A172 (cell line): ENCODE measurements at places on chromosomes 4 and X.

DNA sequence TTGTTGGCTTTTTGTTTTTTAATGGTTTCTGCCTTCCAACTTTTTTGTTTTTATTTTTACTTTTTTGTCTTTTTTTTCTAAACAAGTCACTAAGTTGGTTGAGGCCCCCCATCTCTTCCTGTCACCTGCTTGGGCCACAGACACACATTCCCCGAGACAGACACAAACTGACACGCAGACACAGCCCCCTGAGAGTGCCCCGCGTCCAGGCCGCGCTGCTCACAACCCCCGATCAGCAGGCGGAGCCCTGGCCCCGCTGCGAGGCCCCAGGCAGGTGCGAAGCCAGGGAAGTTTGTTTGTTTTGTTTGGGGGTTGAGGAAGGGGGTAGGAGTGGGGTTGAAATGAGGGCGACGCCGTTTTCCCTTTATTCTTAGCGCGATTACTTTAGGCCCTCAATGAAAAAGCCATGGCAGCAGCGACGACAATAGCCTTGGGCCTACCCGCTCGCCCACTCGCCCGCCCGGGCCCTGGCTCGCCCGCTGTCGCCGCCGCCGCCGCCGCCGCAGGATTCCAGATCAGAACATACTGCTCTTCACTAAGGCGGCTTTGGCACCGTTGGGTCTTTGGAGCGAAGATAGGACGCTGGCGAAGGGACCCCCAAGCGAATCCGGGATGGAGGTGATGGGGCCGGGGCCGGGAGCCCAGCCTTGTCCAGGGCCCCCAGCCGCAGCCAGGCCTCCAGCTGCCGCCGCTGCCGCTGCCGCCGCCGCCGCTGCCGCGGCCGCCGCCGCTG lies 3.1 kb downstream of the PHOX2B start:
- DNase-seq, result no peak

DNA sequence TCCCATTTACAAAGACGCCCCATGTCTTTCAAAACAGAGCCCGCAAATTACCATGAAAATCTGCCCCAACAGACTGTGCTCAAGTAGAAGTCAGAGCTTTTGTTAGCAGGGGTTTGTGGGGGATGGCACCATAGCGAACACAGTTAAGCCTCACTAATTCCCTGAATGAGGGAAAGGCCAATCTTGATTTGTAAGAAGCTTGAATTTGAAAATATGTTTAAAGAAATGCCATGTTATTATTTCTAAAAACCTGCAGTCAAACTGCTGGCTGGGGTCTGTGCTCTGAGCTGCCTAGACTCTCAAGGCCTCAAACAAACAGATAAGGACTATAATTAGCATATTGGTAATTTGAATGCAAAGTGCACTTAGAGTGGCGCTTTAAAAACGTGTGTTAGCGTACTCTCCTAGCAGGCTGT lies 9.4 kb upstream of the PAK3 start:
- DNase-seq, result no peak

GRCh38 chrX:68579810-68580209 lies 67.7 kb upstream of the STARD8 start:
- no peak for DNase-seq

DNA sequence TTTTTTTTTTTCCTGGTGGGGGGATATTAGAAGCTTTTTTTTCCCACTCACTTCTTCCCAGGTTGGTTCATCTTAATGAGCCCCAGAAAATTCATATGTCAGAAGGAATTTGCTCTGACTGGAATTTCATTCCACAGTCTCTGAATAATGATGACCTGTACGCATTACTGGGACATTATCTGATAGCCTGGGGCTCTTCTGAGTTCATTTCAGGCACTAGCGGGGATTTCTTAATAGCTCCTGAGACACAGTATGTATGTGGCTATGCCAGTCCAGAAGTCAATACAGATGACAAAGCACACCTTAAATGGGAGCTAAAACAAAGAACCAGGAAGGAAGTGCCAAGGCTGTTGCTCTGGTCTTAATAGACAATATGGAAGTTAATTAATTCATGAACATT lies 295.2 kb upstream of the IGFBP7 start:
- peak; percentile 60 for DNase-seq

- DNase-seq, result peak; percentile 12
Measured at GRCh38 chr4:111209706-111210105, 586.8 kb upstream of the PITX2 start.

GRCh38 chr4:42112846-42113245 lies 39.6 kb downstream of the BEND4 start:
- DNase-seq, result no peak

DNA sequence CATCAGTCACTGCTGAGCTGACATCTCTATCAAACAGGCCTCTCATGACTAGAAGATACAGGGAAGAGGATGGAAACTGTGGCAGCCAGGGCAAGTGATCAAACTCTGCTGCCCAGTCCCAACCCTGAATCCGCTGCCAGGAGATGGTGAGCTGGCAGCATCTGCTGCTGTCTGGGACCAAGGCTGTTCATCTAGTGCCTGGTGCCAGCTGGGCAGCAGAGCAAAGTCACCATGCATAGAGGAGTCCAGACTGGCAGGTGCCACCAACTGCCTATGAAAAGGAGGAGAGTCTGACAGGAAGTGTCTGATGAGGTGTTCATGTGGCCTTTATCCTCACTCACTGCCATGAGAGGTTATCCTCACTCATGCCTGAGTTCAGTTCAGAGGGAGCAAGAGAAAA lies 518.9 kb downstream of the MID1IP1 start:
- no peak for DNase-seq

DNA sequence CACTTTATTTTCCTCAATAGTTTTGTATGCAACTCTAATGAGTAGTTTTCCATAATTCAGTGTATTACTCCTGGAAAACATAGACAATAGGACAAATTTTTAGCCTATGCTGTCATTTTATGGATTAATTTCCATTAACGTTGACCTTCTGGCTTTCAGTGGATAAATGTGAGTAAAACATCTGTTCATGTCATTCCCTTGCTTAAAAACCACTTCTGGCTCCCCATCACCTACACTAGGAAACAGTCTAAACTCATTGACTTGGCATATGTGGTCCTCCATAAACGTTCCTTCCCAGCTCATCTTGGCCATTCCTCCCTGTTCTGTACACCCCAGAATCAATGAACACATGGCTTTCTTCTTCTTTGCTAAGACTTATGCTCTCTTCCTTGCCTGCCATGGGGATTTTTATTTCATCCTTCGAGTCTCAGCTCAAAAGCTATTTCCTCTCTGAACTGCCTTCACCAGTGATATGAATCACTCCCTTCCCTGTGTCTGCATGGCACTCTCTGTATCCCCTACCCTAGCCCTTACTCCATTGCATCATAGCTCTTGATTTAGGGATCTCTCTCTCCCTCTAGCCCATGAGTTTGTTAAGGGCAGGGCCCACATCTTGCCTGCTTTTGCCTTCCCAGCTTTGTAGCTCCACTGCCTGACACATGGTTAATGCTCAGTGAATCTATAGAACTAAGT lies 34.8 kb downstream of the DOCK11 start:
- no peak for DNase-seq

DNA sequence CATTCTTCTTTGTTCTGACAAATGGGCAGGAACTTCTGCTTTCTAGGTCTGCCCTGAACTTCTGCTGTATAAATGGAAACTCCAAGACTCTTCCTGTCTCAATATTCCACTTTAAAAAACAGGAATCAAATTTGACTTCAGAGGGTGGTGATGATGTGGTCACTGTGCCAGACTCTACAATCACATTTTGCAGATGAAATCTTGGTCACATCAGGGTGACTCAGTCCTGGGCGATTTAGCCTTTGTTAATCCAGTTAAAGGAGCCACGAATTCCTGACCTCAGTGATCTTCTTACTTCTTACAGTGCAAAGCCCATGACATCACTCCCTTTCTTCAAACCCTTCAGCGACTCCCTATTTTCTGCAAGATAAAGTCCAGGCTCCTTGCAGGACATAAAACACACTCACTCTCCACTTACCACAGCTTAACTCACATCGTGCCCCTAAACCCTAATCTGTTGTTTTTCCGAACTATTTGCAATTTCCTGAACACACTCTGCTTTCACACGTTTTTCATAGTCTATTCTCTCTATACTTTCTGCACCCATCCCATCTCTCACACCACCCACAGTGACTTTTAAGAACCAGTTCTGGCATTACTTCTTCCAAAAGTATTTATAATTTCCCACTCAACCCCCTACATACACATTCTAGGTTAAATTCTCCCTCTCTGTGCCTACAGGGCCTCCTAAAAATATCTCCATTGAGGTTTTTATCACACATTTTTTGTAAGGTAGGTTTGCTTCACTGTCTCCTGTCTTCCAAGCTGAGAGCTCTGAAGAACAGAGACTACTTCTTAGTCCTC lies 11.1 kb downstream of the GASK1B start:
- peak; percentile 99 for DNase-seq

DNA sequence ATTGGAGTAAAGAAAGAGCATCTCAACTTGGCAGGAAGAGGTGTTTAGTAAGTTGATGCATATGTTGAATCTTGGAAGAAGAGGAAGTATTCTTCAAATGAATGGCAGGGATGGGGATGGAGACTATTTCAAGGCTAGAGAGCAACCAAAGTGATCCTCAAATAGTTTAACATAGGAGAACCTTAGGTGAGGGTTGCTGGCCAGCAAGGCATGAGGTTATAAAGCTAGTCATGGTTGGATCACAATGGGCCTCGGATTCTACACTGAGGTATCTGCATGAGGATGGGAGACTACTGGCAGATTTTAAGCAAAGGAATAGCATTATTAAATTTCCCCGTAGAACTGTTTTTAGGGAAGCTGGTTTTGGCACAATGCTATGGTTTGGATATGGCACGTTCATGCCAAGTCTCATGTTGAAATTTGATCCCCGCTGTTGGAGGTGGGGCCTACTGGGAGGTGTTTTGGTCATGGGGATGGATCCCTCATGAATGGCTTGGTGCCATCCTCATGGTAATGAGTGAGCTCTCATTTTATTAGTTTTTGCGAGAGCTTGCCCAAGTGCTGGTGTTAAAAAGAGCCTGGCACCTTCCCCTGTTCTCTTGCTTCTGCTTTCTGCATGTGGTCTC lies 41.9 kb upstream of the ETNPPL start:
- no peak for DNase-seq

DNA sequence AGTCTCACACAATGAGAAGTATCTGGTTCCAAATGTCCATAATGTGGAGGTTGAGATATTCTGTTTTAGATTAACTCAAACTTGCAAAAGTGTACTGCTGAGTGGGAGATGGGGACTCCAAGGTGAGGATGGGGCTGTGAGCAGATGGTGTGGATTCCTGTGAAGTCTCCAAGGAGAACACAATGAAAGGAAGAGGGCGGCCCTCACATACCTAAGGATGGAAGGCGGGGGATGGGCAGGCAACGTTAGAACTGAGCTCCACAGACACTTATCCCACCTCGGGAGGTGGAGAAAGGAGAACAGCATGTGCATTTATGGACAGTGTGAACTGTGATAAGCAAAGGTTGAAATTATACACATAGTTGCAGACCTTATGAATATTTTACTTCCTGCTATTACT lies 9.9 kb upstream of the SPATA4 start:
- no peak for DNase-seq

DNA sequence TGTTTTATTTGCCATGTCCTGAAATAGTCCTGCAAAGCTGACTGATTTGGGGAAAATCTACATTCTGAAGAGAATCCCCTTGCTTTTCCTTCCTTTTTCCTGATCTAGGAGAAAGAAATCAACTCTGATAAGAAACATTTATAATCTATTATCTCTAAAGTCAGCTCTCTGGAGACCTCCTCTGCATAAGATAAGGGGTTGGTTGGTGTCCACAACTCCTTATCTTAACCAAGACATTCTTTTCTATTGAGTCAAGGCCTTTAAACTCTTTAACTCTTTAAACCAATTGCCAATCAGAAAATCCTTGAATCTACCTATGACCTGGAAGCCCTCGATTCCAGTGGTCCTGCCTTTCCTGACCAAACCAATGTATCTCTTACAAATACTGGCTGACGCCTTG lies 373.6 kb upstream of the RASGEF1B start:
- DNase-seq, result peak; percentile 4

DNA sequence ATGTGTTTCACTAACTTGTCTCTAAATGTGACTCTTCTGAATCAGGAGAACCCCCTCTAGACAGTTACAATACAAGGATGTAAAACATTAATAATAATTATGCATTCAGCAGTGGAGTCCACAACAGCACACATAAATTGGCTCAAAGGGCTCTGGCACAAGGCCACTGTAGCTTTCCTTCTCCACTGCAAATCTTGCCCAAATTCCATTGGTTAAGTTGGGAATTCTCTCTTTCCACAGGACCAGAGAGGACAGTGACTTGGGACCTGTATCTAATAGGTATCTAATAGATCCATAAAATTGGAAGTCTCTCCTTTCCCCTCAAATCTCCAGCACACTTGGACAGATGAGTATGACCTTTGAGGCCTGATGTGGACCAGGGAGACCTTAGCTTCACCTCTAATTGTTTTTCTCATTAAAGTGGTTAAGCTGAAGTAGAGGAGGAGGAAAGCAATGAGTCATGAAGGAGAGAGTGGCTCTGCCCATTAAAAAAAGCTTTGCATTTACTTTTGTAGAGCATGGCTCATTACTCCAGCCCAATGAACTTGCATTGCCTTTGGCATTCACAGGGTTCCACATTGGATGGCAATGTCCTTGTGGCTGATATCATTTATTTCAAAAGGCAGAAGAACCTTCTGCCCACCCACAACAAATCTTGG lies 72.3 kb upstream of the SH3RF1 start:
- DNase-seq, result peak; percentile 57

- no peak for DNase-seq
Measured at GRCh38 chr4:142326181-142326580, 519.9 kb downstream of the INPP4B start.

- peak; percentile 45 for DNase-seq
Measured at GRCh38 chr4:144614850-144615585, 30.9 kb upstream of the HHIP start.
